ENCODE measurements at places on chromosomes 2 and 18.

- DNase-seq: no peak
Observed at GRCh38 chr18:36378205-36378604, 80.7 kb downstream of the FHOD3 start.

GRCh38 chr2:227509824-227510619 is 38.1 kb downstream of the AGFG1 start:
- no peak for DNase-seq

DNA sequence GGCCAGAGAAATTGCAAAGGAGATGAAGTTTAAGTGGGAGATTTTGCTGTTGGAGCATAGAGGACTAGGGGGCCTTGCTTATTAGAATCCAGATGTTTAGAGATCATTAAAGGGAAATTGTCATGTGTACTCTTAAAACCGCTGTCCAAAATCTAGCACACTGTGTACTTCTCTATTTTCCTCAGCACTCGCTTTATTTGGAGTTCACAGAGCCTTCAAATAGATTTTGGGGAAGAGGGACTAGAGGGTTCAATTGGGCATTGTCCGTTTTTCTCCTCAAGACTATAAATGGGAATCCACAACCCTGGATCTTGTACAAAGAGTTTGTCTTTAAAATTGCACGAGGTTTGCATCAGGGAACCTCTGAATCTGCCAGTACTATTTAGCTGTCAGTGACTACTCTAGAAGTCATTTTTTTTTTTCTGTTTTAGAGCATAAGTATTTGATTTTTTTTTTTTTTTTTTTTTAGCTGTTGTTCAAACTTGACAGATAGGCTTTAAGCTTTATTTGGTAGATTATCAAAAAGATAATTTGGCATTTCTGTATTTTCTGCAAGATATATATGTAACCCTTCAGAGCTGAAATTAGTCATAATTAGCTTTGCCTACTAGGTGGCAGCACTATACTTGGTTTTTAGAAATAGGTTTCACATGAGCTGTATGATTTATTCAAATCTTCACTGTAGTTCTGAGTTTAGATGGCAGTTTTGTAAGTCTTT is 14.2 kb downstream of the PMS1 start:
- DNase-seq: no peak

DNA sequence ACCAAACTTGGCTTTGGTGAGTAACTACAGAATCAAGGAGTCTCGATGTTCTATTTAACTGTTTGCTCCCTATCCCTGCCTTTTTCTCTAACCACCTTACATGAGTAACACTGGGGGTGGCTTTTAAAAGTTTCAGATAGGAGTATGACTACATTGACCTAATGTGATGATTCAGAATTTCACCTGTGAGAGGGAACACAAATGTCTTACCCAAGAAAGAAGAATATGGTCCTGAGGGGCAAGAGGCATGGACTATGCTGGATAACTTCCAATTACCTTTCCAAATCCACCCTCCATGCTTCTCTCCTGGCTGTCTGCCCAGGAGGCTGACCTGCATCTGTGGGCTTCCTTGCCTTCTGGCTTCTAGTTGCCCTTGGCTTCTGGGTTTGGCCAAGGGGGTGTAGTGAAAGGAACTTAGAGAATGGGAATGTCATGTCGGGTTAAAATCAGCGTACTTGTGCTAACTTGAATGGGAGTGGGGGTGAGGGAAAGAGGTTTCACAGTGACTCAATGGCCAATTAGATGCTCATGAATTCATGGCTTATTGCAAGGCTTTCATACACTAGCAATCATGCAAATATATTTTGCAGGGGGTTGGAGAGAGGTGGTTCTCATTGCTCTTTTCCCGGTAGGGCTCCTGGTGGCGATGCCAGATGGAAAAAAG is 5.3 kb upstream of the IL36G start:
- DNase-seq: no peak

DNA sequence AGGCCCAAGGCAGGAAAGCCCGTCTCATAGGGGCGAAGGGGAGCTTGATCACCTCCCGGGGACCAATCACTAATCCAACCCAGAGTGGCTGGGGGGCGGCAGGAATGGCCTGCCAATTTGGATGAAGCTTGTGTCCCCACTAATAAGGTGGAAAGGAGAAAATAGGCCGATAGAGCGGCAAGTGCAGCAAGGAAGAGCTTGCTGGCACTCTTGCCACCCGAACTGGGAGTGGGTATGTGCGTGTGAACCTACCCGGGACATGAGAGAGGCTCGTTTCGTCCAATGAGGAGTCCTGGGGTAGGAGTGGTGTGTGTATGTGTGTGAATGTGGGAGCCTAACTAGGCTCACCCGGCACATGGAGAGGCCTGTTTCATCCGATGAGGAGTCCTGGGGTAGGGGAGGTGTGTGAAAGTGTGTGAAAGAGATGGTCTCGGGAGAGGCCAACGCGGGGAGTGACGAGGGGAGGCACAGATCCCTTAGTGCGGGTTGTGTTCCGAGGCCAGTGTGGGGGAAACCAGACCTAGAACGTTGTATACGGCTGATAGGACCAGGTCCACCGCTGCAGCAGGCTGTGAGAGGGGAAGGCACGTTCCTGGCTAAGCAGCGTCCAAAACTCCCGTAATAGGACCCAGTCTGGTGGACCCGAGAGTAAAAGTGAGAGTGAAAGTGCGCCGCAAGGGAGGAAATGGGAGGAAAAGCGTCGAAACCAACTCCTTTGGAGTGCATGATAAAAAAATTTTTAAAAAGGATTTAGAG is 47.1 kb upstream of the SELENOI start:
- DNase-seq: no peak

DNA sequence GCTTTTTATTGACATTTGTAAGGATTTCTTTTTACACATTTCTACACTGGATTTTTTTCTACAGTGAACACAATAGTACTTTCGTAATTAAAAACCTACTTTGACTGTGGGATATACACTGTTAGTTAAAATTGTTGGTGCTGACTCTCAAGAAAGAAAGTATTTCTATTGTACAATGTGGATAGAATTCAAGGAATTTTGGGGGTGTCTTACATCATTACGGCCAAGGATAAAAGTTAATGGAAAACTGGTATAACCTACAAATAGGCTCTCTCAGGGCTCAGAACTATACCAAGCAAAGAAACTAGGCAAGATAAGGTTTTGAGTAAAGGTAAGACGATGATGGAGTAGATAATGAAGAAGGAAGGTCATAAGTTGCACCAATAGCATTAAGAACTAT is 198.4 kb upstream of the PARD3B start:
- no peak for DNase-seq

DNA sequence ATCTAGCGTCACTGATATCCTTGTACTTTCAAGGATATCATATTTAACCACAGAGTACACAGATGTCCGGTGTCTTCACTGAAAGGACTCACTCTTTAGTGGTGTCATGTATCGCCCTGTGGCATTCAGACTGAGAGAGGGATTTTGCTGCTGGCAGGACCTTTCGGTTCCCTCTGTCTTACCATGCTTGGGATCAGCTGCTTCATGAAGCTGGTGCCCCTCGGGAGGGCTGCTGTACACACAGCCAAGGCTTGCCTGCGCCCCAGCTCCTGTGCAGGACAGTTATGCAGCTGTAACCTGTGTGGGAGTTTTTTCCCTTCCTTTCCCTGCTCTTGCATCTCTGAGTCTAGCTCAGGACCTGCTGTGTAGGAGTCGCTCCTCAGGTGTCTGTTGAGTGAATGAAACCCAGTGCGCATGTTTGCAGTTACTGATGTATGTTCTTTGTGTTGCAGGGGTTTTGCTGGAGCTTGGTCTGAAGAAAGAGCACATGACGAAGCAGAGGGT is 64.4 kb downstream of the GREB1 start:
- DNase-seq: no peak

DNA sequence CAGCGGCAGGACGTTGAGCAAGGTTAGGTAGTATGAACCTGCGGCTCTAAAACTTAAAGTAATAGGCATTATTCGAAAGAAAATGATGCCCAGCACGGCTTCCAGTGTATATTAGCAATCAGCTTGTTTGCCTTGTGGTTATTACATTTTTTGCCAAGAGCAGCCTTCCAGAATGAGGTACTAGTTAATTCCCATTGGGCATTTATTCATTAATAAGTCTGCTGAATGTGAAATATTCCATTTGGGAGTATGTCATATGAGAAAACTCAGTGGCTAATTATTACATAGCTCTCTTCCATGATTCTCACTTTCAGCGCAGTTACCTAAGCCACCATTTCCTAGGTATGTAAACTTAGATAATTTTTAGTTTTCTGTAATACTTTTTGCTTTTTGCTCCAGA is 12.9 kb downstream of the CRIM1 start:
- no peak for DNase-seq

DNA sequence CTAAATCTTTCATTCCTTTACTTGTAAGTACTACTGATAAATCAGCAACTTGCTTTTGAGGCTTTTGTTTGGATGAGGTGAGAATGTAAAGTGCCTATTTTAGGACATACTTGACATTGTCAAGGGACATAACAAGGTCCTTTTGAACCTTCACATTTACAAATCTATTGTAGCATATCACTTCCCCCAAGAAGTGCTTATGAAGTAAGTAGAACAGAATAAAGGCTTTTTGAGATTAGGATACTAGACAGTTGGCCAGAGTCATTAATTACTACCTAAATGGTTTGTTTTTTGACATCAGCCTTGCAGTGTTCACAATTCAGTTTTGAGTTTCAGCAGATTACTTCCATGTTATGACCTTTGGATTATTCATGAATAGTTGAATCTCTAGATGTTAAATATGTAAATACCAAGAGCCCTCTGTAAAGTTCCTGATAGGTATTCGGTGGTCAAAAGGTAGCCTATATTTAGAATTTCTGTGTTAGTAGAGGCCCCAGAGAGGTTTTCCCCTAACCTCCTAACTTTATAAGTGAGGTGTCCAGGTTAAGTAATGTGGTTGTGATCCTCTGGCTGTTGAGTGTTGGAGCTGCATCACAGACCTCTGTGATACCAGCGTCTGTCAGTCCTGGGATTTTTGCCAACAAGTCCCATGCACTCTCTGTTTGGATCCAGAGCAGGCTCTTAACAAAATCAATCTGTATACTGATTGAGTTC is 67.2 kb downstream of the LCLAT1 start:
- DNase-seq: no peak

Data from HuH-7.5 (cell line).